ENCODE measurements at places on chromosomes 4 and X.

DNA sequence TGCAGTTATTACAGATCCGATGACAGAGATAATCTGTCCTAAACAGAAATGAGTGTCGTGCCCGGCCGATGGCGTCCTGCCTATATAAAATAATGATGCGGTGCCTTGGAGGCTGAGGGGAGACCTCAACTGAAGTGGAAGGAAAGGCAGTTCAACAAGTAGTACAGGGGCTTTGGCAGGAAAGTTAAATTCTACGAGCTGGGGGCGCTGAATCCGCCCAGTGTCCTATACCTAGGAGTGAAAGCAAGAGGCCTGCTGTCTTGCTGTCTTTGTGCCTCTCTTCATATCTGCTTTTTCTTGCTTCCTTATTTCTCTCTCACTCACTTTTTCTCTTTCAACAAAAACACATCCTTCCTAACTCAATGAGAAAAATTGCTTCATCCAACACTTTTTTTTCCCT, 82.2 kb upstream of the PRPS2 start:
- DNase-seq = no peak

DNA sequence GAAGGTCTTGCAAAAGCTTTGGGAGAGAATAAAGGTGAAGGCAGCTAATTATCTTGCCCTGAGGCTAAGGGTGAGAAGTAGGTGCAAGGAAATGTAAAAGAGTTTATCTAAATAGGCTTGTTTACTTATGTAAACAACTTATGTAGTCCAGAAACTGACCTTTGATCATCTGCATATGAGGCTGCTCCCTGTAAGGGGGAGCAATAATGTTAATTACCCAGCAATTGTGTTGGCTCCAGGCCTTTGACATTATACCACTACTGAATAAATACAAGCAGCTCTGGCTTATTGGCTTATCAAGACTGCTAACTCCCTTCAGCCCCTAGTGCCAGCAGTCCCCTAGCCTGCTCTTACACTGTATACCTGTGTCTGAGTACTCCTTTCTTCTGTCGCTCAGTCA, 303.7 kb upstream of the GNPDA2 start:
- no peak for DNase-seq

DNA sequence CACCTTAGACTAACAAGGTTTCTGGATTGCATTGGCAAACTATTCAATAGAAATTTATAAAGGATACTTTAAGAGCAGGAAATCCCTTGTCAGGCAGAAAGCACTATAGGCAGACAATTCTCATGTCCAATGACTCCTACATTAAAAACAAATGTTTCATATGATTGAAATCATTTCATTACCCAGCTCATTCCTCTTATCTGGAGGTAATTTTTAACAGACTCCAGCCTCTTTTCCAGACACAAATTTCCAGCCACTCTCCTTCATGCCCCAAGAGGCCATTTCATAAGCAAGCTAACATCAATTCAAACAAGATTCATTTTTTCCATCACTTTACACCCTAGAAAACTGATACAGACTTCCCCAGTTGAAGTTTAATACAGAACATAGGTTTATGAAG, 495.1 kb upstream of the FRG1 start:
- no peak for DNase-seq

GRCh38 chr4:168384437-168385141, 66.0 kb upstream of the DDX60 start:
- no peak for DNase-seq

DNA sequence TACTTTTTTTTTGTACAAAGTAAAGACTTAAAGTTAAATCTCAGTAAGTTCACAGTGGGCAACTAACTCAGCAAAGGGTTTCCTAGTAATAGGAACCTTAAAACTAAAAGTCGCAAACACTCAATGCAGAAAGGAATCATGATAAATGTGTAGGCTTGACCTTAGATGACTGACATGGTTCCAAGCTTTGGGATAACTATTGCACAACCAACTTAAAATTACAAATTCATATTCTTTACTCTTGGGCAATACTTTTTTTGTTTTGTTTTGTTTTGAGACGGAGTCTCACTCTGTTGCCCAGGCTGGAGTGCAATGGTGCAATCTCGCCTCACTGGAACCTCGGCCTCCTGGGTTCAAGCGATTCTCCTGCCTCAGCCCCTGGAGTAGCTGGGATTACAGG, 8.2 kb downstream of the ELOVL6 start:
- DNase-seq = no peak

DNA sequence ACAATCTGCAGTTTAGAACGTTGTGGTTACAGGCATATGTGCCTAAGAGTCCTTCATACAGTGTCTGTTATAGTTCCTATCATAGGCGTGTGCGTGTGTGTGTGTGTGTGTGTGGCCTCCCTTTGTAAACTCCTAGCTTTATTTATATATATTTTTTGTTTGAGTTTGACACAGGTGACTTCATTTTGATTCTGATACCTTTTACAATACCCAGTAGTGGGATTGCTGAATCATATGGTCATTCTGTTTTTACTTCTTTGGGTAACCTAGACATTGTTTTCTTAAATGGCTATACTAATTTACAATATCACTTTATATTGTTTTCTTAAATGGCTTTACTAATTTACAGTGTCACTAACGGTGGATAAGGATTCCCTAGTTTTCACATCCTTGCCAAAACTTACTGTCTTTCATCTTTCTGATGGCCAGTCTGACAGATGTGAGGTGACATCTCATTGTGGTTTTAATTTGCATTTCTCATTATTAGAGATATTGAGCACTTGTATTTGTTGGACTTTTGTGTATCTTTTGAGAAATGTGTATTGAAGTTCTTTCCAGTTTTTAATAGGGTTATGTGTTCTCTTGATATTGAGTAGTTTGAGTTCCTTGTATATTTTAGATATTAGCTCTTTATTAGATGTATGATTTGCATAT, 211.1 kb upstream of the NUDT6 start:
- DNase-seq = no peak

- DNase-seq = no peak
These were observed 89.3 kb upstream of the NKX1-1 start for GRCh38 chr4:1495416-1496115.

DNA sequence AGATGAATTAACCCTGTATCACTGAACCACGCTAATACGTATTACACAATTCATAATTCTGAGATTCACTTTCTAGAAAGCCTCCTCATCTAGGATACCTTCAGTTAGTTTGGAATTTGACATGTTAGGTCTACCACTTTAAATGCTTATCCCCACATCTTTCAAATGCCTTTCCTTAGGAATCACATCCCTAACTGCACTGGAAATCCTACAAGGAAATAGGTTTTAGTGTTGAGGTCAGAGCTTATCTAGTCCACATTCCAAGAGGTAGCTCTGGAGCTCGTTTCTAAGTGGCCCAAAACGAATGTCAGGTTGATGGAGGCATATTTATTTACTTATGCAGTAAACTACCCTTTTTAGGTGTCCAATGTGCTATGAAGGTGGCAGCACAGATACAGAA, 18.0 kb downstream of the PDHA1 start:
- DNase-seq = no peak

- no peak for DNase-seq
These were observed 42.0 kb downstream of the MAOB start for GRCh38 chrX:43840265-43840664.

GRCh38 chrX:106378616-106379015, 210.5 kb downstream of the PWWP3B start:
- no peak for DNase-seq

- no peak for DNase-seq
These were observed 113.8 kb upstream of the NKX1-1 start for GRCh38 chr4:1519787-1520661.

DNA sequence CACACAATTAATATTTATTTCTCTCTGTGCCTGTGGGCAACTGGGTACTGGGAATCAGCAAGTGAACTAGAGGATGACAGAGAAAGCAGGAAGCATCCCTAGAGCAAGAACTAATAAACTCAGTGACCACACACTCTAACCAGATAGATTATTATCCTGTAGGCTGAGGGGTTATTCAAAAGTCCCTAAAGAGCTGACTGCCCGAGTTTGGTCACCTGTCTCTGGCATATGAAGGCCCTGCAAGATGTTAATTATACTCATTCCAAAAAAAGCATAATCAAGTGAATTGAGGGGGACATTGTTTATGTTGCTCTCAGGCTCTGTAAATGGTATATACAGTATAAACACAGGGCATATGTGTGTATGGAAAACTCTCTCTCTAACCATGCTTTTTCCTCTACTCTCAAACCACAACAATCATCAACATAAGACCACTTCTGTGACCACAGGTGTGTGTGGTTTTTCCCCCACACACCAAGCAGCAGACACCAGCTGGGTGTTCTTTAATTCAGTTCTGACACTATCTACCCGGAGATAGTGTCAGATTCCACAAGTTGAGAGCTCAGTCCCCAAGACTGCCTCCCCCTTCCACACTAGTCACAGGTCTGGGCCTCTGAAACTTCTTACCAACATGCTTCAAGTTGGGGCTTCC, 6.2 kb upstream of the HPSE start:
- no peak for DNase-seq

DNA sequence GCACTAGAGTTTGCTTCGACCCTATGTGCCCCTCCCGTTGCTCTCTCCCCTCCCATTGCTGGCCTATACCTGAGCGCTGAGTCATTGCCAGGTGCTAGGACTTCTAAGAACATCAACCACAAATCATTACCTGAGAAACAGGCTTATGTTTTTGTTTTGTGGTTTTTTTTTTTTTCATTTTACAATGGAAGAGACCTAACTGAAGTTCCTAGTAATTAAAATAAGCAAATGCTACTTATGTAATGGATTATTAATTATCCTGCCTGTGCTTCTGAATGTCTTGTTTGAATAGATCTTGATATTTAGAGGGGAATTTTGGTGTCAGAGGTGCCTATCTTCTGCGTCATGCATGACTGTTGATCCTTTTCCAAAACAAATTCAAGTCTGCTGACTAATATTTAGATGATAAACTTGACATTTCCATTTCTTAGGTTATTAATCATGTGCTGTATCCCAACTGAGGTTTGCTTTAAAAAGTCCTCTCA, 275.4 kb upstream of the CPEB2 start:
- DNase-seq = no peak

GRCh38 chrX:138930583-138930945, 219.0 kb upstream of the FGF13 start:
- DNase-seq = no peak

All from activated T-cell treated with anti-CD3 and anti-CD28 coated beads for 4 hours (primary cell).